ENCODE measurements at places on chromosomes 11 and 22.

- no peak for DNase-seq
Measured at GRCh38 chr11:61715867-61716266, 35.7 kb downstream of the DAGLA start.

DNA sequence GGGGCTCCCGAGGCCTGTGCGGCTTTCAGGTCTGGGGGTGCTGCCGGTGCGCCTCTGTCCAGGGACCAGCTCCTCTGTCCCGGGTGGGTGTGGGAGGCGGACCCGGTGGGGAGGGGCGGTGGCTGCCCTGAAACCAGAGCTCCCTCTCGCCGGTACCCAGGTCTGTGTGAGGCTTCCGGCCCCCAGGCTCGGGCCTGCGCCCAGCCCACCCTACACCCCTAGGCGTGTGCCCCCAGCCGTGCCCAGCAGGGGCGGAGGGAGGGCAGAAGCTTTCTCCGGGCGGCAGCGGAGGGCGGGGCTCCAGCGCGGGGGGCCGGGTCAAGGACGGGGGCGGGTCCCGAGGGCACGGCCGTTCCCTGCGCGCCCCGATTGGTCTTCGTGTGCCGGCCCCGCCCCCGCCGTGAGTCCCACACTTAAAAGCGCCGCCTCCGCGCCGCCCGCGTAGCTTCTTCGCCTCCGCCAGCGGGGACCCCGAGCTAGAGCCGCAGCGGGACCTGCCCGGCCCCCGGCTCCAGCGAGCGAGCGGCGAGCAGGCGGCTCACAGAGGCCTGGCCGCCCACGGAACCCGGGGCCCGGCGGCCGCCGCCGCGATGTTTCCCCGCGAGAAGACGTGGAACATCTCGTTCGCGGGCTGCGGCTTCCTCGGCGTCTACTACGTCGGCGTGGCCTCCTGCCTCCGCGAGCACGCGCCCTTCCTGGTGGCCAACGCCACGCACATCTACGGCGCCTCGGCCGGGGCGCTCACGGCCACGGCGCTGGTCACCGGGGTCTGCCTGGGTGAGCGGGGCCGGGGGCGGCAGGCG is 616 bp downstream of the PNPLA2 start:
- DNase-seq: peak; percentile 78

DNA sequence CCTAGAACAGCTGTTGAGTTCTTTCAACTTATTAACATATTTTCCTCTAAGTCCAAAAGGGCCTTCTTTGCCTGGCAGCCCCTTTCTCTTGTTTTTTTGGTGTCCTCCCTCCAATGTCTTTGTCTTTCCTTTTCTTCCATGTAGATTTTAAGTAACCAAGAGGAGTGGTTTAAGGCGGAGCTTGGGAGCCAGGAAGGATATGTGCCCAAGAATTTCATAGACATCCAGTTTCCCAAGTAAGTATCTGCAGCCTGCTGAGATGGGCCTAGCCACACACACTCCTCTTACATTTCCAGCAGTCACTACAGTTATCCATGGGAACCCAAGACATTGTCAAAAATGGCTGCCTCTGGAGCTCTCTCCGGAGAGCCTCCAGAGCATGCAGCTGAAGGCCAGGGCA is 4.5 kb upstream of the TMA7B start:
- DNase-seq: no peak

DNA sequence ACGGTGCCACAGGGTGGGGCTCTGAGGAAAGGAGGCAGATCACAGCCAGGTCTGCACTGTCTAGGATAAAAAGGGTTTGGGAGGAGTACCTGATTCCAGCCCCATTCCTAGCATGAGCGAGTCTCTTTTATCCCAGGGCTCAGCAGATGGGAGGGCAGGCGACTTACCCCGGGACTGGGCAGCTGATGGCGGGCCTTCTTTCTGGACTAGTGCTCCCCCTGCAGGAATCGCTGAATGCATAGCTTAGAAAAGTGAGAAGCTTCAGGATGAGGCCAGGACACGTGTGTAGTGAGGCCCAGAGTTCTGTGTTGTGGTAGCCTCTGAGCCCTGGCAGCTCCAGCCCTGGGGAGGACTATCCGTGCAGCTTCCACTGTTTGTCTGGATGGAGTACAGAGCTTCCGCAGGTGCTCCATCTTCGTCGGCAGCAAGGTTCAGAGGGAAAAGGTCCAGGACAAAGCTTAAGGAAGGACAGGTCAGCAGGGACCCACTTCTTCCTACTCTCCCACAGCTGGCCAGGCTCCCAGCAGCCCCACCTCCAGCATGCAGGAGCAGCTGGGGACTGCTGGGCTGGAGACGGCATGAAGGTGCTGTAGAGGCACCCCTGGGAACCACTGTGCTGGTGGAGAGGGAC is 30.4 kb downstream of the COMMD9 start:
- DNase-seq: peak; percentile 18

- no peak for DNase-seq
Measured at GRCh38 chr22:30564045-30564760, 10.3 kb downstream of the GAL3ST1 start.

DNA sequence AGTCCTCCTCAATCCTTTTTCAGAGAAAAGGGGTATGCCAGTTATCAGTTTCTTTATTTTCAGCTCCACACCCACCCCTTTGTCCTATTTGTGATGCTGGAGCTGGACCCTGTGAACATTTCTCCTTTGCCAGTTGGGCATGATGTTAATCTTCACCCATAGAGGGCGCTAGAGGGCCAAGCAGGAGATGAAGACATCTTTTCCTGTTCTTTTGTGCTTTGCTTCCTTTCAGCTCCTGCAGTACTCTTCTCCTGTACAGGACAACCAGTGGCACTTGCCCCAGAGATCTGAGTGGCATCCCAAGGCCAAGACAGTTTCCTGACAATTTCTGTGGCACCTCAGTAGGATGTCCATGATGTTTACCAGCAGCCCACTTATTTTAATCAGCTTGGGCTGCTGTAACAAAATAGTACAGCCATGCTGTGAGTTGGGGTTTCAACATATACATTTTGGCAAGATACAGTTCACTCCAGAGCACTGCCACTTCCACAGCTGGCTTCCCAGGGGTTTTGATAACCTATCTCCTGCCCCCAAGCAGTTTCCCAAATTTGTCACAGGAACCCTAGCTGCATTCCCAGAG is 4.6 kb downstream of the SAA2 start:
- DNase-seq: peak; percentile 70

GRCh38 chr11:22703040-22703439 is 36.6 kb downstream of the GAS2 start:
- DNase-seq: peak; percentile 27

DNA sequence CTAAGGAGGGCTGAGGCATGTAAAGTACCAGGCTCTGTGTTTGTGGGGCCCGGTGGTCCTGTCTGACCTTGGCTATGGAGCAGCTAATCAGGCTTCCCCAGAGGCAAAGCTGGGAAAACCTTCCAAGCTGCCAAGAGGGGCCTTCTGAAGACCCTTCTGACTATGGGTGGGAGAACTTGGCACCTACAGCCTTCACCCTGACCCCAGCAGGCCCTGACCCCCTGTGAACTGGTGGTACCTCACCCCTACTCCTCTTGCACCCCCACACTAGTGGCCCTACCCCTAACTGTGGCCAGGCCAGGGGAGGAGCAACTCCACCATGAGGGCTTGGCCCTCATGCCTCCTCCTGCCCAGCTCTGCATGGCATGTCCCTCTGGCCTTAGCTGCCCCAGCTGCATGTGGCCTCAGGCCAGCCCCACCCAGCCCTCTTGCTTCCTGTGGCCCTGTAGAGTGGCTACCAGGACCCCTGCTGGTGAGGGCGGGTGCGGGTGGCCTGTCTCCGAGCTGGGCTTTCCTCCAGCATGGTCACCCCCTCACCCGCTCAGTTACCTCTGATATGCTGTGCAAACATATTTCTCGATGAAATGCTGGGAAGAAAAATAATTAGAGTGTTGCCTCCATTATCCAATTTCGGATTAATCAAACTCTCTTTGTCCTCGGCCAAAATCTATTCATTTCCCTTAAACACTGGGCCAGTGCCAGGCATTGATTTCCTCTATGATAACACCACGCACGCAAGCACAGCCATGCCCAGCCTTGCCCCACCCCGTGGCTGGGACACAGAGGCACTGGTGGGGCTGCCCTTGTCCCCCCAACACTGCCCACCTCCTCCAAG is 7.5 kb downstream of the GNAZ start:
- no peak for DNase-seq

GRCh38 chr22:27057717-27058116 is 400.3 kb downstream of the MIAT start:
- no peak for DNase-seq

DNA sequence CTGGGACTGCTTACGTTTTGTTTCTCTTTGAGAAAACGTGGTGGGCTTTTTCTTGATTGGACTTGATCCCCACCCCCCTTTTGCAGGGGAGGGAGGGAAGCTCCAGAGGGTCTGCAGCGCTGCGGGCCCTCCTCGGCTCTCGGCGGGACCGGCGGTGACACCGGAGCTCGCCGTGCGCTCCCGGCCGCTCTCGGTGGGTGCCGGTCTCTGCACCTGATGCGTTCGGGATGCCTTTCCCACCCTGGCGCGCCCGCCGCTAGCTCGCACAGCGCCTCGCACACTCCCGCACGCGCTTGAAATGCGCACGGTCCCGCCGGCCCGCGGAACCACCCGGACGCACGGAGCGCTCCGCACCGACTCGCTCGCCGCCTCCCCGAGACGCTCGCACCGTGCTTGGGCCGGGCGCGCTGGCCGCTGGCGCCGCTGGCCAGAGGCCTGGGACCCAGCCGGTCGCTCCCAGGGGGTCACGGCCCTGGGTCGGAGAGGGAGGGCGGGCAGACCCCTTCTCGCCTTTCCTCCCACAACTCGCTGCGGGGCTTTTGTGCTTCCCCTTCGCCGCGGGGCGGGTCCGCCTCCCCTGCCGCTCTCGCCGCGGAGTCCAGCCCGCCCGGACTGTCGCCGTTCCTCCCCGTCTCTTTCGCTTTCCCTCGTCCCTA is 1.0 kb downstream of the ZBTB16 start:
- no peak for DNase-seq

- no peak for DNase-seq
Measured at GRCh38 chr11:68998390-68998911, 14.6 kb downstream of the MRGPRF start.

GRCh38 chr11:84580428-84580827 is 1046.7 kb downstream of the DLG2 start:
- DNase-seq: no peak

GRCh38 chr11:123696183-123696582 is 41.8 kb upstream of the SCN3B start:
- no peak for DNase-seq

DNA sequence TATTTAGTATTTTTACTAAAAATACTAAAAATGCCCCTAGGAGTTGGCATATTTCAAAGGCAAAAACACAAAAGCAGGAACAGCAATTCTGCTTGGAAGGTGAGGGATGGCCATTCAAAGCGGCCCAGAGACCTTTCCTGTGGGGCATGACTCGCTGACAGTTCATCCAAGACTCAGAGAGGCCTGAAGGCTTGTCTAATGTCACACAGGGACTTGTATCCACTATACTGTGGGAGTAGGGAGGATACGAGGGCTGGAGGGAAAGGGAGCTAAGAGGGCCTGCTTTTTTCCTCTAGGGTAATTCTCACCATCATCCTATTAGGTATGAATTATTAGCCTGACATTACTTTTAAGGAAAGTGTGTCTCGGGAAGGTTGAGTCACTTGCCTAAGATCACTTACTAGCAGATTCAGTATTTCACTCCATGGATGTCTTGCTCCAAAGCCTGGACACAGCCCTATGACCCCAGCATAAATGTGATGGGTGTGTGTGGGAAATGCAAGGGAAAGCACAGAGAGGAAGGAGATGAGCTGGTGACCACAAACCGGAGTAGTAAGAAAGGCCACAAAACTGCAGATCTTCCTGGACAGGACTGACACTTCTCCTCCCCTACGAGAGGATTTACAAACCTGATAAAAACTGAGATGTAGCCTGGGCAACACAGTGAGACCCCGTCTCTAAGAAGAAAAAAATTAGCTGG is 16.7 kb upstream of the UCP3 start:
- no peak for DNase-seq

DNA sequence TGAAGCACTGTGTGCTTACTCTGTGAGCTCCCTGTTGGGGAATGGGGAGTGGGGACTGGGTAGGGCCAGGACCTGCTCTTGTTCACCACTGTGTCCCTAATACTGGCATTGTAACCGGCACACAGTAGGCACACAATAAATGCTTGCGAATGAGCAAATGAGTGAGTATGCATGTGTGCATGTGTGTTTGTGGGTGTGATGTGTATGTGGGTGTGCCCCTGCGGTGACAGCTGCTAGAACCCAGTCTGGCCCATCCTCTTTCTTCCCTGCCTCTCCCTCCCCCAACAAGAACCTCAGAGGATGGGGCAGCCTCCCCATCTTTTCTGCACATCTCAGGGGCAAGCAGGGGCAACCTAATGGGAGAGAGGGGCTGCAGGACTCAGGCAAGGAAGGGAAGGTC is 90.5 kb downstream of the MN1 start:
- DNase-seq: no peak

- DNase-seq: no peak
Measured at GRCh38 chr11:7536100-7536499, 22.3 kb downstream of the PPFIBP2 start.

DNA sequence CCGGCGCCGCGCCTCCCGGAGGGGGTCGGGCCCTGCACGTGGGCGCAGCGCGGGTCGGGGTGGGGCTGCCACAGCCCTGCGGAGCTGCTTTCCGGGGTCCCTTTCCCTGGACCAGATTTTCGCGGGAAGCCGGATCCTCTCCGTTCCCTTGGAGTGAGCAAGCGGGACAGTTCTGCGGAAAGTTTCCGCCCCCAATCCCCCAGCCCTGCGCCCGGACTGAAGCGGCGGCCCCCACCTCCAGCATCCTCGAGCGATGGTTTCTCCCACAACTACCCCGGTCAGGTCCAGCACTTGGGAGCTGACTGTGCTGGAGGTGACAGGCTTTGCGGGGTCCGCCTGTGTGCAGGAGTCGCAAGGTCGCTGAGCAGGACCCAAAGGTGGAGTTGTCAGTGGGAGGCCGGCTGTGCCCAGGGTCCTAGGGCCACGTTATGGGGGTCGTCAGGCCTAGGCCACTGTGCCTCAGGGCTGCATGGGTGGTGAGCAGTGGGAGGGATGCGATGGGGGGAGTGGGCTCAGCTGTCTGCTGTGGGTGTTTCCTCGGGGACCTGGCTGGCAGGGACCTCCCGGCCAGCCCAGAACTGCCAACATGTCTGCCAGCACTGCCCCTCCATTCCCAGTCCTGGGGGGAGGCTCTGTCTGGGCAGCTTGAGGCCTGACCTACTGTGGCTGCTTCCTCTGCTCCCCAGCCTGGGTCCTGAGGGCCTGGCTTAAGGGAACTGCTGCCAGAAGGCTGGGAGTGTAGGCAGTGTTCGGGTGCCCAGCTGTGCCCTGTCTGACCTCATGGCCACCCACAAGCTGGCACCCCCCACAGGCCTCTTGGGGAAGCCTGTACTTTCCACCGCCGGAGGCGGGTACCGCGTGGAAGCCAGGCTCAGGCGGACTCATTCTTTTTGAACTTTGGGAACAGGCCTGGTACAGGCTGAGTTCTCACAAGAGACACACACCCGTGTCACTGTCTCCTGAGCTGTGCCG is 726 bp downstream of the ST3GAL4 start:
- no peak for DNase-seq

DNA sequence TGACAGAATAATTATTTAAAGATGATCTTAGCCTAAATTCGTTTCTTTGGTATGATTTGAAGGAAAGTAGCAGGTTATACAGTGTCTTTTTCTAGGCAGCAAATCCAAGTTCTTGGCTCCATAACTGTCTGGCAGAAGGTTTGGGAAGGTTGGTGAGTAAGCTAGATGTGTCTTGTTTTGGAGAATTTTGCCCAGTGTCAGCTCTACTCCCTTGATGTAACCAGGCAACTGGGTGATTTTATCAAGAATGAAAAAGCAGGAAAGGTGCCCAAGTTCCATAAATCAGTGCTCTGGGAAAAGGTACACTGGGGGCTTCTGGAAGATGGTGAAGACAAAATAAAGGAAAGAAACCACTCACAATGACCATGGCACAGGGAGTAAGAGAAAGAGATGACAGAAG is 71.5 kb upstream of the USP47 start:
- no peak for DNase-seq

- no peak for DNase-seq
Measured at GRCh38 chr11:130561441-130561881, 113.0 kb downstream of the ADAMTS15 start.

Measured in stimulated activated CD4-positive, alpha-beta T cell treated with anti-CD3 and anti-CD28 coated beads, Interleukin-12 subunit alpha, Interleukin-12 subunit beta, amount 100 ng/mL, for 48 hours (primary cell).